ENCODE measurements at places on chromosomes 11 and 22.

DNA sequence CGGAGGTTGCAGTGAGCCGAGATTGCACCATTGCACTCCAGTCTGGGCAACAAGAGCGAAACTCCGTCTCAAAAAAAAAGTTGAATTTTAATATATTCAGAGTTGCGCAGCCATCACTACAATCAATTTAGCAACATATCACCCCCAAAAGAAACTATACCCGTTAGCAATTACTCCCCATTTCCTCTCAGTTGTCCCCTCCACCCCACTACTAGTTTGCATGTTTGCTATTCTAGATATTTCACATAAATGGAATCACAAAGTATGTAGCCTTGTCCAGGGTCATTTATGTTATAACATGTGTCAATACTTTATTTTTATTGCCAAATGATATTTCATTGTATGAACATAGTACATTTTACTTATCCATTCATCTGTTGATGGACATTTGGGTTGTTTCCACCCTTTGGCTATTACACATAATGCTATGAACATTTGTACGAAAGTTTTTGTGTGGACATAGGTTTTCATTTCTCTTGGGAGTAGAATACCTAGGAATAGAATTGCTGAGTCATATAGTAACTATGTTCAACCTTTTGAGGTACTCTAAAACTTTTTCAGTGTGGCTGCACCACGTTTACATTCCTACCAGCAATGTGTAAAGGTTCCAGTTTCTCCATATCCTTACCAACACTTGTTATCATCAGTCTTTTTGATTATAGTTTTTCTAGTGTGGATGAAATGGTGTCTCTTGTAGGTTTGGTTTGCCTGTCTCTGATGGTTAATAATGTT is 2.2 kb downstream of the ZNF143 start:
- no peak for DNase-seq

- DNase-seq = no peak
Observed at GRCh38 chr22:44171561-44171960, 9.2 kb upstream of the PARVG start.

- DNase-seq = peak; percentile 50
Observed at GRCh38 chr11:96235751-96236150, 107.2 kb downstream of the MAML2 start.

GRCh38 chr11:8025816-8026215 is 38.7 kb downstream of the EIF3F start:
- no peak for DNase-seq

- no peak for DNase-seq
Observed at GRCh38 chr11:130882138-130882551, 34.1 kb downstream of the SNX19 start.

DNA sequence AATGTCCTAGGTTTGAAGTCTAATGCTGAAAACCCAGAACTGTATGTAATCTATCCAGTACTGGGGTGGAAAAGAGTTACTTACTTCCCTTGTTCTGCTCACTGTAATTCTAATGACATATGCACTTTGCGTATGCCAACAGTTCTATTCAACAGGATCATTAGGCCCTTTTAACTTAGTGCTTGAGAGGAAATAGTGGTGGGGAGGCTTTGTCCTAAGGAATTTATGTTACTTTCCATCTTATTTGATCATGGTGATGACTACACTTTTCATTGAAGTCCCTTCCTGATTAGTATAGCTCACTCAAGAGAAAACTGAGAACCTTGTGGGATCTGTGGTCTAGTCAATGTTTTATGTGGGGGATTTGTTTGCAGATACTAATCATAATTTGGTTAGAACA is 348.2 kb downstream of the GUCY1A2 start:
- no peak for DNase-seq

DNA sequence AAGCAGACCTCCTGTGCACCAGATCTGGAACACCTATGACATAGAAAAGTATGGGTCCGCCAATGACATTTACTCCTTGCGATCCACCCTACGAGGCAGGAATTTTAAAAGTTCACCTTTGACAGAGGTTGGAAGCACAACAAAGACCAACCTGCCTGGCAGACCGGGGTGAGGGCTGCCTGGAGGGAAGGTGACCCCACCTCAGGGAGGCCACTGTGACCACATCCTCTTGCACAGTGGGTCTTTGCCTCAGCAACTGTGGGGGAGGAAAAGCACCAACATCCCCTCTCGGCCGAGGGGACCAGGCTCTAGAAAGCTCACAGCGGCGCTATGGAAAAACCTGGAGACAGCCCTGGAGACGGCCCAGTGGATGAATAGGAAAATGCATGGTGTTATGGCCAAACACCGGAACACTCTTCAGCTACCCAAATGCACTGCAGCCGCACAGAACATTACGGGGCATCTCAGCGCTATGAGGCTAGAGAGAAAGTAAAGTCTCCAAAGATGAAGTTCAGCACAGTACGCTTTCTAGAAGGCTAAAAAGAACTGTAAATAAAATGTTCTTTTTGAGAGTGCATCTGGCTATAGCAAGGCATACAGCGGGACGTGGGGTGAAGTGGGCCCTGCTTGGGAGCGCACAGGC is 1.8 kb upstream of the SHISAL1 start:
- DNase-seq = no peak
